ENCODE measurements at places on chromosomes 5 and 9.

GRCh38 chr9:108484468-108484867, 371.3 kb downstream of the ACTL7B start:
- no peak for DNase-seq

- DNase-seq = no peak
These were observed 41.3 kb upstream of the PAM start for GRCh38 chr5:102713682-102714231.

DNA sequence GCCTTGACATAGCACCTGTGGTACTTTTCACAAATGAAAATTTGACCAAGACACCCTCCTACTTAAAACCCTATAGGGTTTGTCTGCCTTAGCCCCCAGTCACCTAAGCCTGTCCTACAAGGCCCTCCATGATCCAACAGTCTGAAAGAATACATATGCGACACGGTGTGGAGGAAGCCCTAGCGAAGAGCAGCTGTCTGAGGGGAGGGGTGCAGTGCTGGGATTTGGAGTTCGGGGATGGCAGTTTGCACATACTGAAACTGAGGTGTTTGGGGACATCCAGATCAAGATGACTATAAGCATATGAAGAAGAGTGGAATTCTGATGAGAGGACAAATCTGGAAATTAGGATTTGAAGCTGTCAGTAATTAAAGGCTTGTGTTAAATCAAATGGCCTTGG, 7.2 kb upstream of the MYORG start:
- no peak for DNase-seq

DNA sequence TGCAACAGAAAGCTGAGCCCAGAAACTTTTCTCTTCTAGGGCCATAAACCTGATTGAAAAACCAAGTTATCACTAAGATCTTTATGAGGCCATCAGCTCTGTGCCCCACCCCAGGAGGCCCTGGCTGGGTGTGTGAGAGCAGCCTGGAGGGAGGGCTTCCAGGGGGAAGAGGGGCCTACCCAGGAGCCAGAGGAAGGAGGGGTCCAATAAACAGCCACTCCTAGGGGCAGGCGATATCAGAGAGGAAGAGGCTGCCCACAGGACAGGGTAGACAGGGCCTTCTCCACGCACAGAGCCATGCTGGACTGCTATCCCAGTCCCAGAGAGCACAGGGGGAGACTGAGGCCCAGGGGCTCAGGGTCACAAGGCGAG, 4.5 kb upstream of the CDX1 start:
- DNase-seq = no peak

All from H9 (cell line).